ENCODE measurements at places on chromosomes 12 and 14. TPM values are rescaled to one million over a fixed set of nuclear protein-coding genes. Genes with fewer than 3 reads are reported as not detected.

Gene PDE3A
- total RNA-seq = 5.5 TPM

Gene EXOC3L4
- total RNA-seq = 3.6 TPM

Gene NTS
- total RNA-seq = 2.3 TPM

Gene STYK1
- 0.53 TPM for total RNA-seq

Gene CLEC7A
- 79.5 TPM for total RNA-seq

Gene CLEC2A
- not detected for total RNA-seq

Gene CLECL1
- 1.7 TPM for total RNA-seq

Gene NXPH4
- total RNA-seq = not detected

Gene NRIP2
- 0.77 TPM for total RNA-seq

Gene RDH12
- 0.38 TPM for total RNA-seq

Gene MARCHF9
- 20.0 TPM for total RNA-seq

Gene HSPB8
- 47.9 TPM for total RNA-seq

Gene METTL17
- 62.2 TPM for total RNA-seq

Gene ARG2
- total RNA-seq = 0.77 TPM

Gene RNASE12
- total RNA-seq = not detected

Gene LPAR5
- 3.8 TPM for total RNA-seq

Gene TAS2R19
- 2.8 TPM for total RNA-seq

Gene PTCSC3
- 1.5 TPM for total RNA-seq

Gene AMN
- total RNA-seq = 13.7 TPM

Gene VWF
- total RNA-seq = 468 TPM

Gene CD27
- total RNA-seq = 2.3 TPM

Gene TMEM30B
- 20.3 TPM for total RNA-seq

Gene SLC8A3
- total RNA-seq = 1.9 TPM

Gene ERBB3
- 80.5 TPM for total RNA-seq

Gene GPX2
- total RNA-seq = not detected

Gene TWF1
- 60.6 TPM for total RNA-seq

Gene GNB3
- total RNA-seq = 1.0 TPM

Gene CCDC88C
- 45.8 TPM for total RNA-seq

Gene SLC2A14
- not detected for total RNA-seq

Gene NOVA1
- 3.4 TPM for total RNA-seq

Gene KLRK1
- 7.5 TPM for total RNA-seq

Gene OAS1
- 112 TPM for total RNA-seq

Gene MYH6
- 0.62 TPM for total RNA-seq

Gene SIX6
- total RNA-seq = not detected

Gene DEPDC4
- total RNA-seq = 2.0 TPM

Gene P2RX7
- 20.5 TPM for total RNA-seq

Gene RILPL1
- 14.4 TPM for total RNA-seq

Gene KRT83
- total RNA-seq = not detected

Gene RNASE3
- not detected for total RNA-seq

Gene METTL25
- 15.7 TPM for total RNA-seq

Gene ZNF891
- 2.6 TPM for total RNA-seq

Gene C1QL4
- total RNA-seq = not detected

Gene TC2N
- 53.1 TPM for total RNA-seq
